Kidney epithelial cell (primary cell): ENCODE measurements at places on chromosomes 3 and 15. TPM values are rescaled to one million over a fixed set of nuclear protein-coding genes. Genes with fewer than 3 reads are reported as not detected.
A peak's percentile ranks its signal among the peaks of the same experiment; 100 is the strongest.

The DRD3 gene
- total RNA-seq = not detected in 2 replicates

The IMPG2 gene
- 0.07 and 0.17 TPM in 2 replicates for total RNA-seq

The DCBLD2 gene
- 553 and 624 TPM in 2 replicates for total RNA-seq

The ACTRT3 gene
- total RNA-seq = 3.8 and 4.0 TPM in 2 replicates

The SAMD7 gene
- total RNA-seq = not detected in 2 replicates

The GABRA5 gene
- 0.21 TPM in 1 of 2 replicates, not detected in the other for total RNA-seq

The ZPLD1 gene
- 0.08 and 0.41 TPM in 2 replicates for total RNA-seq

The FETUB gene
- not detected in 2 replicates for total RNA-seq

The MKRN3 gene
- total RNA-seq = 3.0 and 3.1 TPM in 2 replicates

The MYL3 gene
- total RNA-seq = 0.54 and 2.7 TPM in 2 replicates

- DNase-seq = no peak
Observed at GRCh38 chr15:96043591-96044171, 286.8 kb upstream of the NR2F2 start.

DNA sequence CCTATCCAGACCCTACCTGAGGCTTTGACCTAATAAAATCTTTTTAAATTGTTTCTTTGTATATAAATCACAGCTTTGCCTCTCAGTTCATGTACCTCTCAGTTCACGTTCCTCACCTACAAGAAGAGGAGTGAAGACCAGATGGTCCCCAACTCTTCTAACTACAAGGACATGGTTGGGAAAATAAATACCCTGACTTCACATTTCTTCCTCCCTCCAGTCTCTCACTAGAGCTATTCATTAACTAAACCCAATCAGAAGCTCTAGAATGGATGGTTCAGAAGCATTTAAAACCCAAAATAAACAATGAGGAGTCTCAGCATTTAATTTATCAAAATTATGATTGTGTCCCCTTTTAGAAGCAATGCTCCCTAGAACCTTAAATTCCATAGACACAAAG, 97.3 kb upstream of the AGTR1 start:
- no peak for DNase-seq

- DNase-seq = no peak
Observed at GRCh38 chr15:101264911-101265641, 12.2 kb downstream of the SELENOS start.

- DNase-seq = no peak
Observed at GRCh38 chr3:182400838-182401237, 392.5 kb upstream of the ATP11B start.

GRCh38 chr3:126107957-126108675, 24.2 kb upstream of the SLC41A3 start:
- DNase-seq = no peak

DNA sequence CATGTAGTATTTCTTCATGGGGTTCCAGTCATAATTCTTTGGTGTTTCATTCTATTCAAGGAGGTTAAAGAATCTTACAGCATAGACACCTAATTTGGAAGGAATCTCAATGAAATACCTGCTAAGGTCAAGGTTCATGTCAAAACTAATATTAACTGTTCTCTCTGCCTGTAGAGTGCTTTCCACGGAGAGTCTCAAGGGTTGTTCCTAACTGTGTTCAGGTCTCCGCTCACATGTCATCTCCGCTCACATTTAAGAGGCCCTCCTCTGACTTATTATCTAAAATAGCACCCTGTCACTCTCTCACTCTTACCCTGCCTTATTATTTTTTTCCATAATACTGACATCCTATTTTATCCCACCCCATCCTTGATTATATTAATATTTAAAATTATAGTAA, 239.9 kb downstream of the RBMS3 start:
- no peak for DNase-seq

GRCh38 chr3:41117398-41117870, 81.9 kb upstream of the CTNNB1 start:
- peak; percentile 88 for DNase-seq

- no peak for DNase-seq
Observed at GRCh38 chr3:42369304-42369703, 41.1 kb downstream of the LYZL4 start.

- no peak for DNase-seq
Observed at GRCh38 chr15:41809121-41809520, 18.8 kb upstream of the JMJD7 start.

DNA sequence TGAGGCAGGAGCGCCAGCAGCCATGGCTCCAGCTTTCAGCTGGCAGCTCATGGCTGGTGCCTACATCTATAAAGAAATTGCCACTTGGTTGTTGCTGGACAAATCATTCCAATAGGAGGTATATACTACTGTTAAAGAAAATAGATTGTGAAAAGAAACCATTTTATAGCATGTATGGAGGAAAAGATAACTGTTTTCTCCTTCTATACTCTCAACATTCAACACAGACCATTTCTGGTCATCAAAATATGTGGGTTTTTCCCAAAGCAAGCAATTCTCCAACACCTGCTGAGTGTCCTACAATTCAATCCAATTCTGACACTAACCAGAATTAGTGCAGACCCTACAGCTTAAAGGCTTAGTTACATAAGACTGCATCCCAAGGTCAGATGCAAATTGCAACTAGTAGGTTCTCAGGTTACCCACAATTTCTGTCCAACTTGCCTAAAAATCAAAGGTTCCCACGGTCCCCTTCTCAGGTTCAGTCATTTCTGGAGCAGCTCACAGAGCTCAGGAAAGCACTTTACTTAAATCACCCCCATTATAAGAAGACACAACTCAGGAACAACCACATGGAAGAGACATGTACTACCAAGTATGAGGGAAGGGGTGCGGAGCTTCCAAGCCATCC, 42.4 kb upstream of the STRIT1 start:
- DNase-seq = no peak

- no peak for DNase-seq
Observed at GRCh38 chr15:56074481-56075265, 81.3 kb upstream of the NEDD4 start.

DNA sequence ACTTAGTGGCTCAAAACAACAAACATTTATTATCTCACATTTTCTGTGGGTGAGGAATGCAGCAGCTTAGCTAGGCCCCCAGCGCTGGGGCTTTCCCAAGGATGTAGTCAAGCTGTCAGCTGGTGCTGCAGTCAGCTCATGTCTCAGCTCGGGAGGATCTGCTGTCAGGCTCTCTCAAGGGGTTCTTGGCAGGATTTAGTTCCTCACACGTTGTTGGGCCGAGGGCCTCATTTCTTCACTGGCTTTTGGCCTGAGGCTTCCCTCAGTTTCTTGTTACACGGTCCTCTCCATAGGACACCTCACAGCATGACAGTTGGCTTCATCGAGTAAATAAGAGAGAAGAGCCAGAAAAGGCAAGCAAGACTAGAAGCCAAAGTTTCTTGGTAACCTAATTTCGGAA, 13.7 kb upstream of the U2SURP start:
- no peak for DNase-seq

GRCh38 chr3:42660131-42660715, 6.7 kb downstream of the ZBTB47 start:
- DNase-seq = no peak

- DNase-seq = no peak
Observed at GRCh38 chr3:33547101-33547500, 106.9 kb upstream of the UBP1 start.

DNA sequence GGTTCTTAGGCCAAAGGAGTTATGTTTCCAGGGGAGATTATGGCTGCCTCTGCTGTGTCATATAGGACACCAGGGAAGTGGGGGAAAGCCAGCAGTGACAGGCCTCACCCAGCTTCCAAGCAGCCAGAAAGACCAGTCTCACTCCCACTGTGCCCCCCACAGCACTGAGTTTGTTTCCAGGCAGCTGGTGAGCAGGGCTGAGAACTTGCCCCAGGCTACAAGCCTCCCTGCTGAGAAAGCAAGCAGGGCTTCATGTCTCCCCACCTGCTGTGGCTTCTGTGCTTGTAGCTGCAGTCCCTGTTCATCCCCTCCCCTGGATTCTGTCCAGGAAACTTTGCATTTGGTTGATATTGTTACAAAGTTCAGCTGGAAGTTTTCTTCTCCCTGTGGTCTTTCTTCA, 376.3 kb downstream of the PDCD6IP start:
- no peak for DNase-seq

- peak; percentile 65 for DNase-seq
Observed at GRCh38 chr3:55534876-55535275, 47.8 kb upstream of the WNT5A start.

- no peak for DNase-seq
Observed at GRCh38 chr3:171821778-171822358, 11.6 kb upstream of the PLD1 start.

DNA sequence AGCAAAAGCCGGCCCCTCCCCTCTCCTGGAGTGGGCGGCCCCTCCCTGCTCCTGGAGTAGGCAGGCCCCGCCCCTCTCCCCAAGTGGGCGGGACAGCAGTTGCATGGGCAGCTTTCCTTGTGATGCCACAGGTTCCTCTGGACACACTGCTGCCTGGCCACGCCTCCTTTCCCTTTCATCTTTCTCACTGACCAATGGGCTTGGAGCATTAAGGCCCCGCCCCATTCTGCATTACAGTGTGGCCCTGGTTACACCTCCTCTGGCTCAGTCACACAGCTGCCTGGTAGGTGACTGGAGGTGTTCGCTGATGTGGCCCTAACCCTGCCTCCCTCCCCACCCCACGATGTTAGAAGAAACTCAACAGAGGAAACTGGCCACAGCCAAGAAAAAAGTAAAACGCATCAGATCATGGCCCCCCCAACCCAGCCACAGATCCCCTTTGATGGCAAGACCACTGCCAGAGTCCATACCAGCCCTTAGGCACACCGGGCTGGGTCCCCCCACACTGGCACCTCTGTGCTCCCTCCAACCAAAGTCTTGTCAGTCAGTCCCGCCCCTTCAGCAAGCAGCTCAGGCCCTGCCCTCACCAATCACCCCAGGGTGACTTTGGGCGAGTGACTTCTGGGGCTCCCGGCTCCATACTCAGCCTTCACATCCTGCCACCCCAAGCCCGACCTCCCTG, 84.3 kb downstream of the ADAMTS7 start:
- no peak for DNase-seq

DNA sequence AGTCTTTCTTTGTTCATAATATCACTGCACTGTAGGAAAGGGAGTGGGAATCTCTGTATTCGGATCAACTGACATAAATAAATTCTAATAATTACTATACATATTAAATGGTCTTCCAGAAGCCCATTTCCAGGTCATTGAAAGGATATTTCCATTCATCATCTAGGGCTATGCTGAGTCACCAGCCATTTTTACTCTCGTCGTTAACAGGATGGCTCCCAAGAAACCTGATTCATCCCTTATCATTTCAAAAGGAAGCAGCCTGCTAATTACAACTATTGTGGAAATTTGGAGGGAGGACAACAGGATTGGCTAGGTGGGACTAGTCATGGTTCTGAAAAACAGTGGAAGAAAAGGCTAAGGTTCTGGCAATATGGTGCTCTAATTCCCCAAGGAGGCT, 13.6 kb downstream of the GMNC start:
- DNase-seq = no peak

DNA sequence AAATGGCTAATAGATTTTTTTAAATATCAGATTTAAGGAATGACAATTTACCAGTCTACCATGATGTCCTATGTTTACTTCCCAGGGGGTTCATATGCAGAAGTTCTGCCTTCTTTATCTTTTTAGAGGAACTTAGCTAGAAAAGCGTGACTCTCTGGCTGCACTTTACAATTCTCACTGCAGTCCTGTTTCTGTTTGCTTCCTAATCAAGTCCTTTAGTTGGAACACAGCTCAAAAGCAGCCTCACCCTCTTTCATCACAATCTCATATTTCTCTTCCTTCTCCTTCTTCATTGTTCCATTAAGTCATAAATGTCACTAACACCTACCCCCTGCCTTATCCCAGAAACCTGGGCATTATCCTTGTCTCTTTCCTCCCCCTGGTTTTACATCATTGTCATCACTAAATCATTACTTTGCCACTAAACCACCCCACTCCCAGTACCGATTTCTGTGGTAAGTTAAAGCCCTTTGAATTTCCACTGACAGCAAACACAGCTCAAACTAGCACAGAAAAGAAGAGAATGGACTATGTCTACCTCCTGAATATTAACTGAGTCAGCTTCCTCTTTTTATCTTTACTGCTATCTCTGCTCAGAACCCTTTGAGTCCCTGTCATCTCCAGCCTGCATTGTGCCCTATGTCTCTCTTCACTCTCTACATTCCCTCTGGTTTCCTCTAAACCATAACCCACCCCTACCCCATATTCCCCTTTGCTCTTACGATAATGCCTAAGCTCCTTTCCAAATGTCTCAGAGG, 13.8 kb upstream of the PPP4R2 start:
- no peak for DNase-seq

DNA sequence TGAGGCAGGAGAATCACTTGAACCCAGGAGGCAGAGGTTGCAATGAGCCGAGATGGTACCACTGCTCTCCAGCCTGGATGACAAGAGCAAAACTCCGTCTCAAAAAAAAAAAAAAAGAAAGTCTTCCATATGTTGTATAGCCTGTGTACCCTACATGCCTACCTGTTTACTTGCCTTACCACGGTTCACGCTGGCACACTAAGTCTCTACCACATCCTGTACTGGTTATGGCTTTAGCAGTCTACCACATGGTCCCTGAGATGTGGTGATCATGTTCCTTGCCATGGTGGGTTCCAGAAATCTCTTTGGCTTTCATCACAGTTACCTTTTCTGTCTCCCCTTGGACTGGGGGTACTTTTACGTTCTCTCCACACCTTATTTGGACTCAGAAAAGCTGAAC, 63.8 kb upstream of the TBC1D5 start:
- no peak for DNase-seq

GRCh38 chr15:85764649-85765277, 30.0 kb downstream of the KLHL25 start:
- DNase-seq = no peak
